ENCODE measurements at places on chromosomes 7 and 10.
A peak's percentile ranks its signal among the peaks of the same experiment; 100 is the strongest.

DNA sequence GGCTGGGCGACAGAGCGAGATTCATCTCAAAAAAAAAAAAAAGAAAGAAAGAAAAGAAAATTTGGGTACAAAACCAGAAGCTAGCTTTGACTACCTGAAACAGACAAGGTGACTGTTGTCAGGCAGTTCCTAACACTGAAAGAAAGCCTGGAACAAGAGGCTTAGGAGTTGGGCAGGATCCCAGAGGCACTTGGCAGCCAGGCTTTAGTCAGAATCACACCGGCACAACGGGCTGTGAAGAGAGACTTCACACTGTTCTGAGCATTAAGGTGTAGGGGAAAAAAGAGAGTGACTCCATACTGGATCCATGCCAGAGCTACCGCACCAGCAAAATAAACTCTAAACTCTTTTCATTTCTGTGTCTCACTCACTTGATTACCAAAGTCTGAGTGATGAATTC is 130.8 kb downstream of the ZNF467 start:
- DNase-seq = no peak

DNA sequence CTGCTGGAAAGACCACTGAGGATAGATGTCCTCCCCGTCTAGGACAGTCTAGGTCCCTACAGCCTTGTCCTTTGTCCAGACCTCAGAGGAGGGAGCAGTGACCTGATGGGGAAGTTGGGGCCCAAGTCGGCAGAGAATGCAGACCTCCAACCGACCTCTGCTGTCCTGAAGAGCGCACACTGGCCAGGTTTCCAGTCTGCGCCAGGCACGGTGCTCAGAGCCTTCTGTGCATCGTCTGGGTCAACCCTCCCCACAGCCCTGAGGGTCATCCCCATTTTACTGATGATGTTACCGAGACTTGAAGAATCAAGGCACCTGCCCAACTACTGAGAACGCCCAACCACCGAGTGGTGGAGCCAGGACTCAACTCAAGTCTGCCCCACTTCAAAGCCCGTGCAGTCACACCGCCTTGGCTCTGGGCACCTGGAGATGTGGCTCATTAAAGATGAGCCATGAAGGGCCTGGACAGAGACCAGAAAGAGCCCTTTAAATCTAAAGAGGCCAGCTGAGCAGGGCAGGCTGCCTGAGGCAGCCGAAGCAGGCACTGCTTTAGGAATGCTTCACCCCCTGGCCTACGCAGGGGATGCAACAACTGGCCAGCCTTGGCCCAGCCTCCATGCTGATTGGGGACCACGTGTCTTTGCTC is 4.4 kb downstream of the ITPRIP start:
- no peak for DNase-seq

GRCh38 chr10:46035923-46036849 is 5.8 kb upstream of the NCOA4 start:
- DNase-seq = no peak

DNA sequence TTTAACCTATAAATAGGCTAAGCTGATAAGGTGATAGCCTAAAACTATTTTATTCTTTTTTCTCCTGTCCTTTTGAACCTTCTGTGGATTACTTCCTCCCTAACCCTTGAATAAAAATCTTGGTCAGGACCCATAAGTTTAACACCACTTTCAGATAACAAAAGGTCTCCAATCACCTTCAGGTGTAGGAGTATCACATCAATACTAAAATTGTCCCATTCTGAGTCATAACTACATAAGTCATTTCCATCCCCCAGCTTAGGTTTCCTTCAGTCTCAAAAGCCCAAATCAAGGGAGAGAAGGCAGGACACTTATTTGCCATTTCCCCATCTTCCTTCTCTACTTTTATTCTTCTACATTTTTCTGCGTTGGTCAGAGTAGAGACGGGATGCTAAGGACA is 56.9 kb upstream of the WNT16 start:
- no peak for DNase-seq

DNA sequence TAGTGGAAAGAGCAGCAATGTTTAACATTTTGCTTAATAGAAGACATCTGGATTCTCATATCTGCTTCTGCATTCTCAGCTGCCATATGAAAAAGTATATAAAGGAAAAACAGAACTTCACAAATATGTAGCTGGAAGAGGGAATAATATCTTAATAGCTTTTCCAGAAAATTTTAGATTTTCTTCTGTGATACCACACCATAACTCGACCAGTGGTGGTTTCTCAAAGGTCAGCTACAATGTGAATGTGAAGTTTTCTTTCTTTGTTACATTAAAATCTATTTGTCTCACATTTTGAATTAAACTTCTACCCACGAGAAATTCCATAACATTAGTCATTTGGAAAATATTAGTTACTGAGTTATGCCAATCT is 339.8 kb downstream of the PARD3 start:
- no peak for DNase-seq

DNA sequence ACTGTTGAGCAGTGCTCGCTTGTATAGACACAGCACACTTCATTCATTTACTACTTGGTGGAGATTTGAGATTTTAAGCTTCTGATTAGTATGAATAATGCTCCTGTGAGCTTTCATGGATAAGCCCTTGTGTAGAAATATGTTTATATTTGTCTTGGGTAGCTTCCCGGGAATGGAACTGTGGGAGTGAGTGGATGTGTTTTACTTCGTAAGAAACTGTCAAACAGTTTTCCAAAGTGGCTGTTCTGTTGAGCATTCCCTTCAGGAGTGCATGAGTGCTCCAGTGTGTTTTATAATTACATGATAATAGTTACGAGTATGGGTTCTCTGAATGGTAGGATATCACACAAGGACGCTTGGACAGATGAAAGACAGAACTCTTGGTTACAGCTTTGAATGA is 49.4 kb downstream of the VWC2 start:
- no peak for DNase-seq

DNA sequence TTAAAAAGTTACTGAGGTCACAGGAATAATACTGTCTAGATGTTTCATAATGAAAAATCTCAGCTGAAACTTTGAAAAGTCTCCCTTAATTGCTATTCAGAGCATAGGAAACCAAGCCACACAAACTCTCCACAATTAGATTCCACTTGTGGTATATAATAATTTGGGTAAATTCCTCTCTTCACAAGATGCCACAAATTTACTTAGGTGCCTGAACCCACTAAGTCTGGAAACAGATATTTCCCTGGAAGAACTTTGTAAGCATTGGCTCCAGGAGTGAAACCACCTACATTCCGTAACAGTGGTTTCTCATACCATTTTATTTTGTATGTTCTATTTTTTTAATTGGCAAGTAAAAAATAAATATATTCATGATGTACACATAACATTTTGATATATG is 493.4 kb downstream of the SEMA3D start:
- DNase-seq = no peak

GRCh38 chr7:44847509-44847919 is 373 bp downstream of the H2AZ2 start:
- DNase-seq = peak; percentile 94

- no peak for DNase-seq
Measured at GRCh38 chr7:77354484-77354883, 61.7 kb downstream of the GSAP start.

DNA sequence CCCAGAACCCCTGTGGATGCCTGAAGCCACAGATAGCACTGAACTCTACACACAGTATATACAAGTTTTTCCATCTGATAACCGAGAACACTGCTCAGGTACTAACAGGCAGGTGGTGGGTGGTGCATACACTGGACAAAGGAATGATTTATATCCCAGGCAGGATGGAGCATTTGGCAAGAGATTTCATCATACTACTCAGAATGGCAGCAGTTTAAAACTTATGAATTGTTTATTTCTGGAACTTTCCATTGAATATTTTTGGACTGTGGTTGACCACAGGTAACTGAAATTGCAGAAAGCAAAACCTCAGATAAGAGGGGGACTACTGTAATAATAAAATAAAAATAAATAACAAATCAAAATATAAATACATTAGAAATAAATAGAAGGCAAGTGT is 10.9 kb upstream of the KCNMA1 start:
- DNase-seq = no peak

DNA sequence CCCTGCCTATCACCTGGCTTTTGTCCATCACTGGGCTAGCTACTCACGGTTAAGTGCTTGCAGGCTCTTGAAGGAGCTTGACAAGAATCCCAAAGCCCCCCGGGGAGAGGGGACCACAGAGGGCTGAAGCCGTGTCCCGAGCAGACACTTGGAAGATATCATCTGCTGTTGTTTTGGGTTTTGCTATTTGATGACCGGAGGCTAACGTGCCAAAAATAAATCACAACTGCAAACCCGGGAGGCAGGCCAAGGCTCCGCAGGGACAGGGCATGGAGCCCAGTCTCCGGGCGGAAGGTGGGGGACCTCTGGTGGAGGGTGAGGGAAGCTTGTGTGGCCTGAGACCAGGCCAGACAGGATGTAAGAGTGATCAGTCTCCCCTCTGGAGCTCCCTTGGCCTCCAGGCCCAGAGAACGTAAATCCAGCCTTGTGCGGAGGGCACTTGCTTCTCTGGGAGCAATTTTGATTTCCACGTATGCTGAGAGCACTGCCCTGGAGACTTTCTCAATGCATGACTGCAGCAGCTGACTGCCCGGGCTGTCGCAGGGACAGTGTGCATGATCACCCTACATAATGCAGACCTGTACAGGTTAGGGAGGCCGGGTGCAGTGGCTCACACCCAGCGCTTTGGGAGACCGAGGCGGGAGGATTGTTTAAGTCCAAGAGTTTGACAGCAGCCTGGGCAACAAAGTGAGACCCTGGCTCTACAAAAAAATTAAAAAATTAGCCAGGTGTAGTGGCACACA is at the start of gene PHKG1:
Gene PHKG1 (minus strand): TSS at position 164 of the 743 bp plus-strand sequence. CDS start 4,011 bp downstream, outside the sequence.
- DNase-seq = peak; percentile 81

GRCh38 chr10:125788156-125789034 is 12.8 kb upstream of the MMP21 start:
- DNase-seq = no peak

DNA sequence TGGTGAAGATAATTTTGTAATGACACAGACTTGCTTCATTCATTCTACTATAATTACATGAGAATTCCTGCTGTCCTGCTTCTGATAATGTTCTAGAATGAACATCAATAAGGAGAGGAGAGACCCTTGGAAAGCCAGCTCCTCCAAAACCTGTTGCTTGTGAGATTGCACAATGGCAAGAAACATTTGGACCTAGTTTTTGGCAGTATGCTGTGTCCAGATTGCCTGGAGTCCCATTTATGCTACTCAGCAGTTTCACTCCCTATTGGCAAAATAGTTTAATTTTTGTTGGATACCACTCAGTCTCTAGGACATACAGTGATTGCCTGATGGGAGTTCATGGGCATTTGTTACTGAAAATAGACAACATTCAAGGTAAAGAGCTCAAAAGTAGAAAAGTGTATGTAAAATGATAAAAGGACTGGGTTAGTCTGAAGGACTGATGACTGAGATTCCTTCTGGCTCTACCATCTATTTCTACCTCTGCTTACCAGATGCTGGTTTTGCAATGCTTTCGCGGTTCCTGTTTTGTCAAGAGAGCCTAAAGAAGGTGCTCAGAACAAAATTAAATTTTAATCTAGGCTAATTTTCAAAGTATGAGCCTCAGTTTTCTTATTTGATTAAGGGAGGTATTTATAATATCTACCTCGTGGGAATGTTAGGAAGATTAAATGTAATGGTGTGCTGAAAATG is 8.0 kb upstream of the ACTR3B start:
- no peak for DNase-seq

GRCh38 chr7:22141355-22141754 is 195.7 kb upstream of the CDCA7L start:
- no peak for DNase-seq

GRCh38 chr10:80537736-80538480 is at the start of gene SH2D4B:
Gene SH2D4B (plus strand): TSS chr10:80537902. CDS start chr10:80538332, 430 bp downstream.
- no peak for DNase-seq

GRCh38 chr10:6221971-6222751 is 19.4 kb downstream of the PFKFB3 start:
- DNase-seq = no peak

GRCh38 chr10:63887023-63887589 is 365.9 kb downstream of the REEP3 start:
- no peak for DNase-seq

- DNase-seq = no peak
Measured at GRCh38 chr10:29084681-29085307, 204.1 kb upstream of the LYZL1 start.

- no peak for DNase-seq
Measured at GRCh38 chr7:129167817-129168216, 20.6 kb upstream of the SMO start.

DNA sequence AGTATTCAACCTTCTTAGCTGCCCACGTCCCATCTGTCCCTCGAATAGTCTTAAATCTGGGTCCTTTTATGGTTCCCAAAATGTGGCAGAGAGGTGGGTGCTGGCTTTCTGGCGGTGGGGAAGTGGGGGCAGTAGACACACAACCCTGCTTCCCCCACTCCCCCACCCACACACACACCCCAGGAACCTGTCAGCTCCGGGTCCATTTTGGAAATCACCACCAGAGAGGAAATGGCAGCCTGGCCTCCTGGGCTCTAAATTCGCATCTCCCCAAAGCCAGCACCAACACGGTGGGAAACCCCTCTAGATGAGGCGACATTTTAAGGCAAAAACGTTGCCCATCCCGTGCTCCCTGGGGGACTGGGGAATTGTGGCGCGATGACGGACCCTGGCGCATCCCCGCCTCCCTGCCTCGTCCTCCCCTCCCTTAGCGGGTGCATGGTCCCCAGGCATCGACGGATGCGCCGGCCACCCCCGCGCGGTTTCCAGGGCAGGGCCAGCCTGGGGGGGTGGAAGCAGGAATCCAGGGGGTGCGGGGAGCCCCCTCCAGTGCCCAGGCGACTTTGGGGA is 702 bp downstream of the TMEM130 start:
- no peak for DNase-seq

GRCh38 chr10:132377326-132377725 is 19.7 kb upstream of the PWWP2B start:
- DNase-seq = no peak

DNA sequence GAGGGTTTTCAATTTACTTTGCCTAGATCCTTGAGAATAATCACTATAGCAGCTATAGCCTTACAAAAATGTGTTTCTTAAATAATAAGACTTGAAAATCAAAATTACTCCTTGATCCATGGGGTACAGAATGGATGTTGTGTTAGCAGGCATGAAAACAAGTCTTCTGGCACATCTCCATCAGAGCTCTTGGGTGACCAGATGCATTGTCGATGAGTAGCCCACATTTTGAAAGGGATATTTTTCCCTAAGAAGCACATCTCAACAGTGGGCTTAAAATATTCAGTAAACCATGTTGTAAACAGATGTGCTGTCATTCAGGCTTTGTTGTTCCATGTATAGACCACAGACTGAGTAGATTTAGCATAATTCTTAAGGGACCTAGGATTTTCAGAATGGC is 827.8 kb downstream of the GRM8 start:
- DNase-seq = no peak

DNA sequence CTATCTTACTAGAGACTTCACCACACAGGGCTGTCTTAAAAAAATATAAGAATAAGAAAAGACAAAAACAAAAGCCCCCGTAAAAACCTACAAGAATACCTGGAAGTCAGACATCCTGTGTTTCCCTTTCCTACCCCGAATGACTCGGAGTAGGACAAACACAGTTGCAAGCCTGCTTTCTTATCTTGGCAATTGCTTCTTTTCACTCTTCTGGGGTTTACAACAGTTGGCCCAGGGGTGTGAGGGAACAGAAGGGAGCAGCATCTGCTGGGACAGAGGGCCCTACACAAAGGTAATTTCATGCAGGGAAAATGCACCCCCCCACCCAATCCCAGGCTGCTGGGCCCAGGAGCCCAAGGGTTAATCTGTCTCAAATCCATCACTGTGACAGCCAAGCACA is 220.6 kb downstream of the ARHGAP12 start:
- DNase-seq = no peak

- DNase-seq = no peak
Measured at GRCh38 chr10:129602938-129603535, 136.0 kb downstream of the MGMT start.

Data from substantia nigra (tissue), 51 donors.